Occipital lobe (tissue), 3 donors: ENCODE measurements at places on chromosomes 7 and 10.

GRCh38 chr10:95482501-95483233, 78.5 kb downstream of the SORBS1 start:
- no peak for DNase-seq

- no peak for DNase-seq
Measured at GRCh38 chr7:29145553-29146056, 732 bp downstream of the CPVL start.

GRCh38 chr7:44259547-44260457, 59.0 kb downstream of the YKT6 start:
- DNase-seq = peak; percentile 67

DNA sequence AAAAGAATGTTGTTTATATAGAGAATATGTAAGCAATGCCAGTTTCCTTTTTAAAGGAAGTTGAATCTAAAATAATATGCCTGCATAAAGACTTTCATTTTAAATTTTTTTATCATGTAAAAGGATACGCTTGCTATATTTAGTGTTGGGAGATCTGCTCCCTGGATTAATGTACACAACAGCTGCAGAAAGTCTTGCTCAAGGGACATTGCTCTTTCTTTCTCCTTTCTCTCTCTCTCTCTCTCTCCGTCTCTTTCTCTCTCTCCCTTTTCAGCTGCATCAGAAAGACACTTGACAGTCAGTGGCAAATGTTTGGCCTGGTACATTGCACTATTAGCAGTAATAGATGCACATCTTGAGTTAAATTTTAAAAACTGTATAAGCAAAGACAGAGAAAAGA, 739 bp downstream of the MYPN start:
- DNase-seq = no peak

GRCh38 chr10:70694418-70695141, 22.3 kb downstream of the ADAMTS14 start:
- DNase-seq = no peak

DNA sequence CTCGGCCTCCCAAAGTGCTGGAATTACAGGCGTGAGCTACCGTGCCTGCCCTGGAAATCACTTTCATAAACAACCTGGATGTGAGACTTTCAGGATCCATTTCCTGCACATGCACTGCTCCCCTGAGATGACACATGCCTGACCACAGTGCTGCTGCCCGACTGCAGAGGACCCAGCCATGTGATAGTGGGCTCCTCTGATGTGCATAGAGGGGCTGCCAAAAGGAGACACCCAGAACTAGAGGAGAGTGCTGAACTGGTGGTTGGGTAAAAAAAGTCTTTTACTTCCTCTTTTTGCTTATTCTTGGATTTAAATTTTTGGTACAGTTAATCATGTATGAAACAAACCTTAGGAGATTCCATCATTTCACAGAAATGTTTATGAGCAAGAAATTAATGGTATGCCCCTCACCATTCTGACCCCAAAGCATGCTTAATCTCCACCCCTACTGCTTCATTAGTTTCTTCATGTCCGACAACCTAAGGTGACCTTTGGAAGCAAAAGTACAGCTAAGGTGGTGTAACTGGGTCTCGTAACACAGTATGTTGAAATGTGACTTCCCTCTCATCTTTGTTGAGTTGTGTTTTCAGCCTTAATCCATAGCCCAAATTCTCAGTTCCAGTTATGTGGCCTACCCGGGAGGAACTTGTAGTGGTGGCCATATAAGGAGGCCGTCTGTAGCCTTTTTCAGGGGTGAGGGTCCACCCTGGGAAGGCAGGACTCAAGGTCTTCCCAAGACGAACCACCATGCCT, 111.1 kb downstream of the RNF216 start:
- DNase-seq = no peak

DNA sequence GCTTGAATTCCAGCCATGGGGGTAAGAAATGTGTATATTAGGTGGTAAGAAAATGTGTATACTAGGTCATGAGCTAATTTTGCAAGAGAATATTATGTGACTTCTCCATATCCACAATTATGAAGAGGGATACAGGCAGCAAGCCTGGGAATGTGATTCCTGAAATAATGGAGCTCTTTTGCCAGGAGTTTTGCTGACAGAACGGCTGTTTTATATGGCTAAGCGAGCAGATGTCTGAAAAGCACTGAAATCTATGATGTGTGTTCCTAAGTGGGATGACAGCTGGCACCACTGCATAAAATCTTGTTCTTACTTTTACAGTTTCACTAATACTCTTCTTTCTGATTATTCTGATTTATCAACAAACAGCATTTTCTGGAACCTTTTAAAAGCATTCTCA, 386.0 kb upstream of the HPS1 start:
- no peak for DNase-seq

DNA sequence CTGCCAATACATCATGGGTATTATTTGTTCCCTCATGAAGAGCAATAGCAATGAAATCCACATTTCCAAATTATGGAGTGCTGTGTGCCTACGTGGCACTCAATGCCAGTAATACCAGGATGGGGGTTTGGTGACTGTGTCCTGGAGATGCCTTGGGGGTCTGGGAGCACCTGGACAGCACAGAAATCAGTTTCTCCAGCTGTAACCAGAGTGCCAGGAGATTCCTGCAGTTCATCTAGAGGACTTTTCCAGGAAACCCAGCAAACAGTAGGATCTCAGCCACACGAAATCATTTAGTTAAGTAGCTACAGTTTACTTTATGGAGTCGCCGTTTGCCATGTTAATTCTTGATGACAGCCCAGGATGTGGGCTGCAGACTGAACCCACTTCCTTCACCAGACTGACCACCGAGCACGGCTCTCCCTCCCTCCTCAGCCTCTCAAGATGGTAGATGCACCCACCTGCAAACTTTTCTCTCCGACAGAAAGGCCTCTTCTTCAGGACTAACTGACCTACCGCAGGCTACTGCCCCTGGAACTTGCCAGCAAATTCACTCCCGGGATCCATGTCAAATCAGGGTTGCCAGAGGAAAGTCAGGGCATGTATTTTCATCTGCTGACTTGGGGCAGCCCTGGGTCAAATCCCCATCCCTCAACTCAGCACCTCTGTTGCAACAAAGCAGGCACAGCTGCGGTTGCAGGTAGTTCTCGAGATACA, 30.3 kb downstream of the MKI67 start:
- DNase-seq = no peak

GRCh38 chr7:131170440-131171271, 157.0 kb upstream of the MKLN1 start:
- DNase-seq = no peak

- DNase-seq = no peak
Measured at GRCh38 chr7:114715907-114716306, 206.0 kb upstream of the MDFIC start.

DNA sequence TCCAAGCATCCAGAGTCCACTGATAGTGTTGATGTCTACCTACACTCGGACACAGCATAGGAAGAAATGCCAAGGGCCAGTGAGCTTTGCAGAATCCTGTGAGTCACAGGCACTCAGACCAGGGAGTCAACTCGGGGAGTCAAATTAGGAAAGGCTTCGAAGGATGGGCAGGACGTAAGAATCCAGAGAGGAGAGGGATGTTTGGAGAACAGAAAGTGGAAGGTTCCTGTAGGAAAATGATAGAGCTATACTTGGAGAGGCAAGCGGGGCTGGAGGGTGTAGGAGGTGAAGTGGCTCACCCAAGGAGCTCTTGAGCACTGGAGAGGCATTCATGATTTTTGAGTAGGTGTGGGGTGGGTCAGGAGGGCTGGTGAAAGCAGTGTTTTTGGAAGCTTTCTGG, 3.0 kb downstream of the ZYX start:
- no peak for DNase-seq

- DNase-seq = no peak
Measured at GRCh38 chr7:68564306-68565135, 1033.8 kb upstream of the AUTS2 start.

- DNase-seq = no peak
Measured at GRCh38 chr7:22662556-22663356, 64.2 kb upstream of the IL6 start.

GRCh38 chr7:7327423-7327822, 145.1 kb downstream of the C1GALT1 start:
- DNase-seq = no peak

DNA sequence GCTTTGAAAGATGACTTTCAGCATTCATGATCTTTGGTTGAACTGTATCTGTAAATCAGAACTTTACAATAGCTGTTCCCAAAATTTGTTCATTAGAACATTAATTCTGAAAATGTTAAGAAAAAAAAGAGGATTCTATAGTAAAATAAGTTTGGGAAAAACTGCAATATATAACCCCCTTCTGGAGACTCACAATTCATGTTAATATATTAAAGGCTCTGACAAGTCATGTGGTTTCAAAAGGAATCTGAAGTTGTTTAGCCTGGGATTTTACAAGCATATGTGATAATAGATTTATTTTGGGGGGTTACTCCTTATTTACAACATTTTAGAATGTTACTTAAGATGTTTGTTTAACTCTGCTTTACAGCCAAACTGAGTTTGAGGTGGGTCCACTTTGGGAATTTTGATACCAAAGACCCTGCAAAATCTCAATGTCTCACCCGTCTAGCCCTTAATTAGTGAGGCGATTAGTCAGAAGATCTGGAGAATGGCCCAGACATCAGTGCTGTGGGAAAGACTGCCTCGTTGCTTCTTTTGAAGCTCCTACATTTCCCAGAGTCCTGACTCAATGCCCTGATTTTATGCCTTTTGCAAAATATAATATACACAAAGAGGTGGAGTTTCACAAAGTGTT, 40.0 kb downstream of the CDK1 start:
- DNase-seq = no peak

GRCh38 chr10:115624448-115624847, 531.3 kb downstream of the ATRNL1 start:
- DNase-seq = no peak

DNA sequence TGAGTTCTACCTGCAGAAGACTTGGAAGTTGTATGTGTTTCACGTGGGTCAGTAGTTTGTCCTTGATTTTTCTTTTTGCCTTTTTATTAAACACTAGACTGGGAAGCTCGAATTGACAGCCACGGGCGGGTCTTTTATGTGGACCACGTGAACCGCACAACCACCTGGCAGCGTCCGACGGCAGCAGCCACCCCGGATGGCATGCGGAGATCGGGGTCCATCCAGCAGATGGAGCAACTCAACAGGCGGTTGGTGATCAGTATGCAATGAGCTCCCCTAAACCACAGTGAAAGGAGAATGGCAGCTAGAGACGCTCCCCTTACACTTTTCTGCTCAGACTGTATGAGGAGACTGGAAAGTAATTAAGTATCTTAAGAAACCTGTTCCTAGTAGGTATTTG, 126.7 kb upstream of the STK17A start:
- DNase-seq = no peak

GRCh38 chr10:126016156-126016805, 119.9 kb downstream of the FANK1 start:
- no peak for DNase-seq

DNA sequence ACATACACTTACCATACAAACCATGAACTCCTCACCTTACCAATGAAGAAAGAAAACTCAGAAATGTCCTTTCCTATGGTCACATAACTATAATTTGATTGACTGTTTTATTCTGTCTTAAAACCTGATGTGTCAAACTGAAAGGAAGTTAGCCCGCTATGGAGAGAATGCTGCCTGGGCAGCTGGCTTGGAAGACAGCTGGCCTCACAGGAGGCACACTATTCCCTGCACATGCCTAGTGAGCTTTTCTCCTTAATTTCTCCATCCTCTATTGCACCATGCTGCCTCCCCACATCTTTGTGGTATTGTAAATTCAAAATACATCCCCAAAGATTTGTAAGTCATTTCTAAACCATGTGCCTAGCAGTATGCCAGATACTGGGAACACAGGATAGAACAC, 163.3 kb downstream of the STK31 start:
- DNase-seq = no peak

GRCh38 chr10:30368065-30368718, 19.1 kb upstream of the MTPAP start:
- DNase-seq = no peak

DNA sequence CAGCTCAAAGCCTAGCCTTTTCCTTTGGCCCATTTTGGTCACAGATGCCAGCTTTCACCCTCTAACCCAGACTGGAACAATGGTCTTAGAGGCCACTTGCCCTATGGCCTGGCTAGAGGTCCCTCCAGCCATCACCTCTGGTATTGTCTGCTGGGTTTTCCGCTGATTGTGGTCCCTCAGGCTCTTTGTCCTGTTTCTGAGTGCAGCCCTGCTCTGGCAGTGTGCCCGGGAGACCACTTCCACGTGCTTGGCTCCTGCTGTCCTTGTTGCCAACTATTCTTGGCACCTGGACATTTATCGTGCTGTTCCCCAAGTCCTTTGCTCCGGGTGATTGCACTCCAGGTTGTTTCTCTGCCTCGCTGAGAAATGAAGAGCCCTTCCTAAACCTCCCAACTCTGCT, 53.3 kb upstream of the FAM180A start:
- DNase-seq = no peak

GRCh38 chr7:47371733-47372368, 210.1 kb downstream of the TNS3 start:
- DNase-seq = no peak

GRCh38 chr10:84184517-84184916, 9.8 kb upstream of the CDHR1 start:
- no peak for DNase-seq

DNA sequence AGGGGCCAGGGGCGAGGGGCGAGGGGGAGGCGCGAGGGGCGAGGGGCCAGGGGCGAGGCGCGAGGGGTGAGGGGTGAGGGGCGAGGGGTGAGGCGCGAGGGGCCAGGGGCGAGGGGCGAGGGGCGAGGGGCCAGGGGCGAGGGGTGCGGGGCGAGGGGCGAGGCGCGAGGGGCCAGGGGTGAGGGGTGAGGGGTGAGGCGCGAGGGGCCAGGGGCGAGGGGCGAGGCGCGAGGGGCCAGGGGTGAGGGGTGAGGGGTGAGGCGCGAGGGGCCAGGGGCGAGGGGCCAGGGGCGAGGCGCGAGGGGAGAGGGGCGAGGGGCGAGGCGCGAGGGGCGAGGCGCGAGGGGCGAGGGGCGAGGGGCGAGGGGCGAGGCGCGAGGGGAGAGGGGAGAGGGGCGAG, 192.3 kb downstream of the PTPRN2 start:
- DNase-seq = no peak

DNA sequence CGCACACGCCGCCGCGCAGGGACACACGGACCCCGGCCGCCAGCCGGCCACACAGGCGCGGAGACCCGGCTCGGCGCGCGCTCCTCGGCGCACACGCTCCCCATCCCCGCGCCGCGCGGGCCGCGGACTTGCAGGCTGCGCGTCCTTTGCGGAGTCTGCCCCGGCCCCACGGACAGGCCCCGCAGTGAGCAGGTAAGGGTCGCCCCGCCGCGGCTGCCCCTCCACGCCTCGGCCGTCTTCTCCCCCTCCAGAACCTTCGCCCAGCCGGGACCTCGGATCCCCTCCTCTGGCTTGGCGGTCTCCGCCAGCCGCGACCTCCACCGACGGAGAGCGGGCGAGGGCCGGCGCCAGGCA, 356 bp downstream of the ADCYAP1R1 start:
- no peak for DNase-seq

- DNase-seq = no peak
Measured at GRCh38 chr7:38862666-38863065, 46.3 kb downstream of the VPS41 start.

DNA sequence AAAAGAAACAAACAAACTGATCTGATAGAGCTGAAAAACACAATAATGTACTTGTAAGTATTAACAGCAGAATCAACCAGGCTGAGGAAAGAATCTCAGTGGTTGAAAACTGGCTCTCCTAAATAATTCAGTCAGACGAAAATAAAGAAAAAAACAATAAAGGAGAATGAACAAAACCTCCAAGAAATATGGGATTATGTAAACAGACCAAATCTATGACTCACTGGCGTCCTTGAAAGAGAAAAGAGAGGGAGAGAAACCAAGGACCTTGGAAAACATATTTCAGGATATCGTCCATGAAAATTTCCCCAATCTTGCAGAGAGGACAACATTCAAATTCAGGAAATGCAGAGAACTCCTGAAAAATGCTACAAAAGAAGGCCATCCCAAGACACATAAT, 62.9 kb downstream of the FBXL13 start:
- DNase-seq = no peak

- DNase-seq = no peak
Measured at GRCh38 chr10:32949221-32949678, 8.8 kb downstream of the ITGB1 start.
